ENCODE measurements at places on chromosomes 5 and 9.

DNA sequence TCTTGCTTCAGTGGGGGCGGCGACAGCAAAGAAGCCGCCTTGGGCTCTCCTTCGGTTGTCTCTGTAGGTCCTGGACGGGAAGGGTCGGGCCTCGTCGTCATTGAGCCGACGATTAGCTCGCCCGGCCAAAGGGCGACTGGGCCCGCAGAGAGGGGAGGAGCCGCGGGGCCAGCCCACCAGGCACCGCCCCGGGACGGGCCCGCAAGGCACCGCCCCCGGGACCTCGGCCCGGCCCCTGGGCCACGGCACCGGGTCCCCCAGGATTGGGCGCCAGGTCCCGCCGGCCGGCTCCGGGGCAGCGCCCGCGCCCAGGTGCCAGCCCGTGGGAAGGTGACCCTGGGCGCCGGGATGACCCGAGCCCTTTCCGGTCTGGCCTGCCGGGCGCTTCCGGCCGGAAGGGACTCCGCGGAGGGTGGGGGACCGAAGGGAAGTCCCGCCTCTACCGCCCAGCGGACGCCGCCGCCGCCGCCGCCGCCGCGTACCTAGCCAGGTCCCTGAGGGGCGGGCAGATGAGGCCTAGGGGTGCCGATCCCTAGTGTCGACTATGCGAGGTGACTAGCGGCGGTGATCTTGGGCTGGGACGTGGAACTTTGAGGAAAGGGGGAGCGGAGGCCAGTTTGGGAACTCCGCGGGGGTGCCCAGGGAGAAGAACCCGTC is at the start of the genes GBA2 and RGP1:
GBA2 (minus strand) TSS at position 371 of the 657 bp plus-strand sequence. CDS start 524 bp downstream, outside the sequence.
RGP1 (plus strand) TSS at position 430 of the 657 bp plus-strand sequence. CDS start 469 bp downstream, outside the sequence.
- DNase-seq = peak; percentile 68

DNA sequence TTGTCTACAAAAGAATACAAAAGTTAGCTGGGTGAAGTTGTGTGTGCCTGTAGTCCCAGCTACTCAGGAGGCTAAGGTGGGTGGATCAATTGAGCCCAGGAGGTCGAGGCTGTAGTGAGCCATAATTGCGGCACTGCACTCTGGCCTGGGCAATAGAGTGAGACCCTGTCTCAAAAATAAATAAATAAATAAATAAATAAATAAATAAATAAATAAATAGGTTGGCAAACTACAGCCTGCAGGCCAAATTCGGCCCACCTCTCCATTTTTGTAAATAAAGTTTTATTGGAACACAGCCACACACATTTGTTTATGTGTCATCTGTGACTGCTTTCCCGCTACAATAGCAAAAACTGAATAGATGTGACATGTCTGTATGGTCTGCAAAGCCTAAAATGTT is 9.5 kb downstream of the PTGS1 start:
- DNase-seq = no peak

DNA sequence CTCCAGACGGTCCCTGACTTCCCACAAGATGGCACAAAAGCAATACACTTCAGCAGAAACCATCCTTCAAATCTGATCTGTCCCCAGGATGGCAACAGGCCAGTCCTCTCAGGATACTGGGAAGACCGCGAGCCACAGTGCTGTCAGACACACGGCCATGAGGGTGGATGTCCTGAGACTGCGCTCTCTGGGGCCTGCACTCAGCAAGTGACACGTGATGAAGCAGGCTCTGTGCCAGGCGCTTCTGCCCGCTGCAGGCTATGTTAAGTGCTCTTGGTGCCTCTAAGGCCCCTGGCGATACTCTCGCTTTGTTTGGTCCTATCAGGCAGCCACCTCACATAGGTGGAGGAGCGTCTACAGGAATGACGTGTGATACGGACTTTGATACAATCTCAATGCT is 7.1 kb downstream of the BRD9 start:
- DNase-seq = no peak

GRCh38 chr5:38465702-38466423 is 90.6 kb downstream of the LIFR start:
- no peak for DNase-seq

GRCh38 chr9:137410891-137411249 is 12.1 kb downstream of the EXD3 start:
- no peak for DNase-seq

GRCh38 chr5:100119903-100120302 is 415.3 kb upstream of the FAM174A start:
- DNase-seq = no peak

DNA sequence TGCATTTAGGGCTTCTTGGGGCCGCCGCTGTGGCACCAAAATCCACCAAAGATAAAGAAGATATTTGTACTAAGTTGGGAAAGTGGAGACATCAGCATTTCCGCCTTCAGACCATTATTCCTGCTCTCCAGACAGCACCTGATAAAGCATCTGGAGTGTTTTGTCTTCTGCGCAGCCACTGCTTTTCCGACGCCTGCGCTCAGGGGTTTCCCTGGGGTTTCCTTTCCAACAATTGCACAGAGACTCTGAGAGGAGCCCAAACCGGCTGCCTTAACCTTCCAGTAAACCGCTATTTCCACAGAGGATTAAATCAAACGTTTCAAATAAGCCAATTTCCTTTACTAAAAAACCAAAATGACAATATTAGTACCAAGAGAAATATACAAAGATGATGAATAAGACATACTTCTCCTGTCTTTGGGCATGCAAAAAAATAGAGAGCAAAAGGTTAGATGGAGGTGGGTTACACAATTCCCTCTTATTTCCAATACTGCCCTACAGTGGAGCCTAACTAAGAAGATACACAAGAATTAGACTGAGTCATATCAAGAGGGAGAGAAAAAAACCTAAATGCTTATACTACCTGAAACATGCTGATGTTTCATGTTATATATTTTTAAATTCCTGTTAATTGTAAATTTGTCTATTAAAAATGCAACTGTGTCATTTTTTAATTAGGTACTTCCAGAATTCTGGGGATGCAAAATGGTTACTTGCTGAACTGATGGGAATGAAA is 98.4 kb downstream of the MAPKAP1 start:
- DNase-seq = no peak

DNA sequence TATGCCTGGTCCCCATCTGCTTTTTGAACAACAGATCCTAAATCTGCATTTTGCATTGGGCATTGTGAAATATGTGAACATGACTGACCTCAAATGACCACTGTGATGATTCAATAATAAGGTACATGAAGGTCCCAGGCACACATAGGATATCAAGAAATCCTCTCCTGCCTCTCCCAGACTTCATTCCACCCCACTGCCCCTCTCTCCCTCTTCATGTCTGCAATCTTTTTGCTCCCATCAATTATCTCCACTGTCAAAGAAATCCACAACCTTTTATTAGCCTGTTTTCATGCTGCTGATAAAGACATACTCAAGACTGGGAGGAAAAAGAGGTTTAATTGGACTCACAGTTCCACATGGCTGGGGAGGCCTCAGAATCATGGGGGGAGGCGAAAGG is 476.7 kb downstream of the CTNND2 start:
- no peak for DNase-seq

DNA sequence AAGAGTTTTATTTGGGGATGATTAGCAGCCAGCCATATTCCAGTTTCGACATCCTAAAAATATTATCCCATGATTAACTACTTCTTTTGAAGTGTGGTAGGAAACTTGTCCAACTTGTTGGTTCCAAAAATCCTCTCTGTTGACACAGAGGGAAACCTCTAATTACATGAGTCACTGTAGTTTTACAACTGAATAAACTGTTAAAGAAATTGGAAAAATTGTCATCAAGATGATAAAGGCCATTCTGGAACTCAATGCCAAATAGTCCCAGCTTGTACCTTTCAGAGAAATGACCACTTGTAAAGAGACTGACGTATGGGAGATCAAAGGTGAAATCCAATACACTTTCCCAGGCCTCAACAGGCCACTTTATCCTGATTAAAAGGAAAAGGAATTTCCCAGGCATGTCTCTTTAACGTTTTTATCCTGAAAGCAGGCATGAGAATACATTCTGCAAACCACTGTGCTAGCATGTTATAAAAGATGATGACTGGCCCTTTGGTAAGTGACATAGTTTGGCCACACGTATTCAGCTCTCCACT is 261.6 kb downstream of the GLIS3 start:
- no peak for DNase-seq

- no peak for DNase-seq
These were observed 238.3 kb upstream of the NUDT12 start for GRCh38 chr5:103800741-103801495.

DNA sequence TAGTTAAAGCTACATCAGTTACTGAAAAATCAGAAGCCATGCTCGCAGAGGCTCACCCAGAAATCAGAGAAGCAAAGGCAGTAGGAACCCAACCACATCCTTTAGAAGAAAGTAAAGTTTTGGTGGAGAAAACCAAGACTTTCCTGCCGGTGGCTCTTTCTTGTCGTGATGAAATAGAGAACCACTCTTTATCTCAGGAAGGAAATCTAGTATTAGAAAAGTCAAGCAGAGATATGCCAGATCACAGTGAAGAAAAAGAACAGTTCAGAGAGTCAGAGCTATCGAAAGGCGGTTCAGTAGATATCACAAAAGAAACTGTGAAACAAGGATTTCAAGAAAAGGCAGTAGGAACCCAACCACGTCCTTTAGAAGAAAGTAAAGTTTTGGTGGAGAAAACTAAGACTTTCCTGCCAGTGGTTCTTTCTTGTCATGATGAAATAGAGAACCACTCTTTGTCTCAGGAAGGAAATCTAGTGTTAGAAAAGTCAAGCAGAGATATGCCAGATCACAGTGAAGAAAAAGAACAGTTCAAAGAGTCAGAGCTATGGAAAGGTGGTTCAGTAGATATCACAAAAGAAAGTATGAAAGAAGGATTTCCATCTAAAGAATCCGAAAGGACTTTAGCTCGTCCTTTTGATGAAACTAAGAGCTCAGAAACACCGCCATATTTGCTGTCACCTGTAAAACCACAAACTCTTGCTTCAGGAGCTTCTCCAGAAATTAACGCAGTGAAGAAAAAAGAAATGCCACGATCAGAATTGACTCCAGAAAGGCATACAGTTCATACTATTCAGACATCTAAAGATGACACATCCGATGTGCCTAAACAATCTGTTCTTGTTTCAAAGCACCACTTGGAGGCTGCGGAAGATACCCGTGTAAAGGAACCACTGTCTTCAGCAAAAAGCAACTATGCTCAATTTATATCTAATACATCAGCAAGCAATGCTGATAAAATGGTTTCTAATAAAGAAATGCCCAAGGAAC is 47.2 kb downstream of the CMYA5 start:
- no peak for DNase-seq

DNA sequence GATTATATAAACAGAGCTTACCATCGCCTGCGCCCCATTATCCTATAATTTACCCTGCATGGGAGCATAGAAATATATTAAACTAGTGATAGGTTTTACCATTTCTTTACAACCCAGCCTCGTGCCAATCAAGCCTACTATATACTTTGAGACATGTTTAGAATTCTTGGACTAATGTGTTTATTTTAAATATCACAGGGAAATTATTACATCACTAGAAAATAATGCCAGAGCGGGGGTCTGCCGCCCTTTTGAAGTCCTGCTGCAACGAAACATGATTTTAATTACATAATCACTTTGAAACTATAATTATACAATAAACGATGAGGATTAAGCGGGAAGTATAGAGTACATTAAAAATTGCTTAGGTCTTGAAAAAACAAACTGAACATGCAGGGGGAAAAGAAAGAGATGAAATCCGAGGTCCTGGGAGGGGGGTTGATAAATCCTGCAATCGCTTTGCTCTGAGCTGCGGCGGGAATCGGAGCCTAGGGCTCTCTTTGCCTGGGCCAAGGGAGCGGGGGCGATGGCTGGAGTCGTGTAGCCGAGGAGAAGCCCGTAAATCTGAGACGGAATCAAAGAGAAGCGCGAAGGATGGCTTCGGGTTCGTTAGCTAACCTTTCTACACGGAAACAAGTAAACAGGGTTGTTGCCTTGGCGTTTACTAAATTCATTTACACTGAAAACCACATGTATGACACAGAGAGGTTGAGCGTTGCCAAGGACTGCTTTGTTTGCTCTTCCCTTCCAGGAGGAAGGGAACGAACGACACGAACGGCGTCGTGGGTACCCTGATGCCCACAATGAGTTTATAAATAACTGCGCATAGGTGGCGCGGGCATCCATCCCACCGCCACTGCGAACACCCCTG is 127.6 kb downstream of the TMEM174 start:
- no peak for DNase-seq

- DNase-seq = no peak
These were observed 231.9 kb downstream of the AP3B1 start for GRCh38 chr5:78062645-78063044.

DNA sequence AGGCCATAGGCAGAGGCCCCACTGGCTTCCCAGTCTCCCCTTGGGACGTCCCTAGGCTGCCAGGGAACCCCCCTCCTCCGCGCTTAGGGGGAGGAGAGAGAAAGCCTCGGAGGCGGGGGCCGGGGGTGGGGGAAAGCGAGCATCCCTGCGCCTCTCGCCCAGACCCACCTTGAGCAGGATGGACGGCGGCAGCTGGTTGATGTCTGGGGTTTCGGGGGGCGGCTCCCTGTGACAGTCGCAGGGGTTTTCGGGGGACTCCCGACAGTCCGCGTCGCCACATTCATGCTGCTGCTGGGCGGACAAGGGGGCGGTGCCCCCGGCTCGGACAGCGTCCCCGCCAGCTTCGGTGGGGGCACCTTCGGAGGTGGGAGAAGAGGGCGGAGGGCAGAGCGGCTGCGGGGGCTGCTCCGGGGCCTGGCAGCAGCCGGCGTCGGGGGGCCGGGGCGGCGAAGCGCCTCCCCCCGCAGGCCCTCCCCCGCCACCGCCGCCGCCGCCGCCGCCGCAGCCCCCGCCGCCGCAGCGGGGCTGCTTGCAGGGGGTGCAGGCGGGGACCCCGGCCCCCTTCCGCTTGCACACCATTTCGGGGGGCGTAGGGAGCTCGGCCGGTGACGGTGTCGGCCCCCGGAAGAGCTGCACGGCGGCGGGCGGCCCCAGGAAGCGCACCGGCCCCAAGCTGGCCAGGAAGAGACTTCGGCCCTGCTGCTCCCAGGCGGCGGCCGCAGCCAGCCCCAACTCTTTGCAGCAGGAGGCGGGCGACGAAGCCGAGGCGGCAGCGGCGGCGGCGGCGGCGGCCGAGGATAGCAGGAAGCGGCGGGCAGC is 1.2 kb downstream of the FBXL17 start:
- DNase-seq = no peak

DNA sequence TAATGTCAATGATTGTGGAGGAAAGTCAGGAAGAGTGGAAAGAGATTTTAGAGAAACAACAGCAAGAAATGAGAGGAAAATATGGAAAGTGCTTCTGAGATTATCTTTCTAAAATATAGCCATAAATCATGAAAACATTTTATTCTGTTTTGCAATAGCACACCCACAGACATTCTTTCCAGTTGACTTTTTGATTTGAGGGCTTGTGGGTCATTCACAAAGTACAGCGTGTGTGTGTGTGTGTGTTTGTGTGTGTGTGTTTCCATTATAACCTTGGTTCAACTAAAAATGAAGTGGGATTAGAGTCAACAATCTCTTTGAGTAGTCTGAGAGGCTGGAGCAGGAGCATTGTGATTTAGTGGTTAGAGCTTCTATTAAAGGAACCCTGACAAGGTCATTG is 116.6 kb upstream of the GAS1 start:
- no peak for DNase-seq

- DNase-seq = no peak
These were observed 31.2 kb upstream of the CEP120 start for GRCh38 chr5:123454259-123454911.

Data from KG1 (cell line).